ENCODE measurements at places on chromosomes 6 and 20.

- DNase-seq = no peak
Measured at GRCh38 chr20:46347841-46348803, 39.8 kb upstream of the CDH22 start.

DNA sequence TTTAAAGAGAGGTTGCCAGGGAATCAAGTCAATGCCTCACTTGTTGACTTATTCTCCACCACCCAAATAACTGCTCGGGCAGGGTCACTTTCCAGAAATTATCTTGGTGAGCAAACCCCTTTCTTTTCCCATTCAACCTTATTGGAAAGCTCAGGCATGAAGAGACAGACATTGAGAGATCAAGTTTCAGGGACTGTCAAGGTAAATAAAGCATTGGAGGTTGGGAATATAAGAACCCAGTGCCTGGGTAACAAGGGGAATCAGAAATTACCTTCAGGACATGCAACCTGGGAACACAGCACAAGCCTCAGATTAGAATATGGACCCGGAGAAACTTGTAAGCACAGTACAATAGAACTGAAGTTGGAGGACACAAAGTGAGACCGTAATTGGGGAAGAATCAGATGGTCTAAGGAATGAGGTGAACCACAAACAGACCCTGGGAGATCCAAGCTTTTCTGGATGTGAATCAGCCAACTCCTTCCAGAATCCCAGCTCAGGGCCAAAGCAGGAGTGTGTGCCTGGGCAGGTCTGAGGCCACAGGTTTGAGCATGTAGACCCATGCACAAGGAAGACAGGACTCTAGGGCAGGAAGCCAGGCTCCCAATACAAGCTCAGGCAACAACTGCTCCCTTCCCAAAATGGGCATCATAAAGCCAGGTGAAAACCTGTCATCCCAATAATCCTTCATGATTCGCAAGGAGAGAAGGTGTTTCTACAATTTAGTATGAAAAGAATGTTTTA lies 512.8 kb downstream of the MAFB start:
- no peak for DNase-seq

DNA sequence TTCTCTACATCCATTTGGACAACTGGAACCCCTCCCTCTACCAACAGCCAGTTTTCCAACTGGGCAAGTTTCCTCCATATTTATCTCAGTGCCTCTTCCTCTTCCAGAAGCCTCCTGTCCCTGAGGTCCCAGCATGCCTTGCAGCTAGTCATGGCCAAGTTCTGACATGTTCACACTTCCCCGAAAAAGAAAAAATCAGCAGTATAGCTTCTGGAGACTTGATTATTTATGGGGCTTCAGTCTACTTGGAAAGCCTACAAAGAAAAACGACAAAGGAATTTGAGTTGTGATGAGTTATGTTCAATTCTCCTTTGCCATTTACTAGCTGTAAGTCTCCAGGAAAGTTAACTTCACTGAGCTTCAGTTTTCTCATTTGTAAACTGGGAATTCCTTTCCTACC lies 406.5 kb downstream of the MAFB start:
- no peak for DNase-seq

GRCh38 chr6:53321701-53322100 lies 27.0 kb downstream of the ELOVL5 start:
- DNase-seq = no peak

- no peak for DNase-seq
Measured at GRCh38 chr6:114714836-114715507, 372.1 kb upstream of the HS3ST5 start.

GRCh38 chr6:24797596-24798216 lies 1.0 kb downstream of the ARMH2 start:
- no peak for DNase-seq

- no peak for DNase-seq
Measured at GRCh38 chr20:61288331-61288784, 36.3 kb downstream of the CDH4 start.

- no peak for DNase-seq
Measured at GRCh38 chr6:104704191-104704590, 155.5 kb downstream of the HACE1 start.

GRCh38 chr6:76814496-76815458 lies 648.5 kb downstream of the HTR1B start:
- DNase-seq = no peak

DNA sequence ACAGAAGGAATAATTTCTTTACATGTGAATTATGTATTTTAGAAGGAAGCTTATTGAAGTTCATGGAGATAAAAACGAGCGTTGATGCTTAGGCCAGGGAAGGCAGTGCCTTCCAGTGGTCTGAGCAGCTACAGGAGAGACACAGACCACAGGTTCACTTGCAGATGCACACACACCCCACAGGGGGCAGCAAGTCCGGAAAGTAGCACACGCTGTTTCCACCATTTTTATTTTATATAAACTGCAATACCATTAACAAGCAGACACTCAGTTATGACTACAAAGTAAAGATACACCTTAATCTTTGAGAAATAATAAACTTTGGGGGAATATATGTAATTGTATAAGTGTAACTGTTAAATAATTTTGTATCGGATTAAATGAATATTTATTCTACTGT lies 13.5 kb upstream of the DACT2 start:
- no peak for DNase-seq

DNA sequence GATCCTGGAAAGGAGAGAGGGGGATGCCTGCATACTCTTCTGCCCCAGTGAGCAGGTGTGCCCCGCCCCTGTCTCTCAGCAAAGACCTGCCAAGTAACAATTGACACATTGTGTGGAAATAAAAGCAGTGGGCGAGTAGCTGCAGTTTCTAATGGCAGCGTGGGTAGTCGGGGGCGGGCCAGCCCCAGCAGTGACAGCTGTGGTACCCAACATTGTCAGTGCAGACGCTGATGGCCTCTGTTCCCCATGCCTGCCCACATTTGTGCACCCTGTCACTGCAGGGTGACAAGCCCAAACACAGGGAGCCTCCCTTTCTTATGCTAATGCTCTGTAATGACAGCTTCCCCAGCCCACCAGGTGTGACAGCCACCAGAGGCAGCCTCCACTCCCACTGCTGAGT lies 491.7 kb downstream of the DHX35 start:
- DNase-seq = no peak

GRCh38 chr6:15989397-15989796 lies 139.5 kb upstream of the MYLIP start:
- no peak for DNase-seq

- DNase-seq = no peak
Measured at GRCh38 chr20:37468886-37469285, 52.2 kb upstream of the NNAT start.

DNA sequence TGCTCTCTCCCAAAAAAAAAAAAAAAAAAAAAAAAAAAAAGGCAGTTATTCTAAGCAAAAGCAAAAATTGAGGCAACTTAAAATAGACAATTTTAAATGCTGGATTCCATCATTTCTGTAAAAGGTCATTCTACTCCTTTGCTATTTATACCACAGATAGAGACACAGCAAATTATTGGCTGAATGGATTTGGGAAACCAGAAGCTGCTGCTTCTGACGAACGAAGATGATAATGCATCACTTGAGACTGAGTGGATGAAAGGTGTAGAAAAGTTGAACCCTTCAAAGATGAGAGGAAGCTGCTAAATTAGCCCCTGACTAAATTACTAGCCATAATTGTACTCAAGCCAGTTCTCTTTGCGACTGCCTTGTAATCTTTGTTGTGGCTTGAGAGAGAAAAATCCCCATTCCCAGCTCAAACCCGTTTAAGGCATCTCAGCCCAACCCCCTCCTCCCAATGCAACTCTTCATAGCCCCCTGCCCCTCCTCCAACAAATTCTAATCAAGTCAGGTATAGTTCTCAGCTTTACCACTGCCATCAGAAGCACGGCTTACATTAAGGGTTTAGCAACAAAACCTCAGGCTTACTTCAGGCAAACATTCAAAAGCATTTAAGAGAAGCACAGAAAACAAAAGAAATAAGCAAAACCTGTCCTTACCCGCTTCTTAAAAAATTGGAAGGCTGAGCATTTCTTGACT lies 1.0 kb downstream of the SGK1 start:
- no peak for DNase-seq

GRCh38 chr20:8656335-8656734 lies 412.6 kb upstream of the PLCB4 start:
- no peak for DNase-seq

GRCh38 chr6:81781624-81782023 lies 29.1 kb upstream of the TENT5A start:
- no peak for DNase-seq
